Hindlimb muscle (tissue), 1 donor: ENCODE measurements at places on chromosomes 3 and 15. TPM values are rescaled to one million over a fixed set of nuclear protein-coding genes. Genes with fewer than 3 reads are reported as not detected.

Gene ARHGEF26
- 11.3 TPM for polyA plus RNA-seq

Gene RYR3
- polyA plus RNA-seq: 48.3 TPM

Gene ALDH1A3
- 10.9 TPM for polyA plus RNA-seq

Gene SERPINI2
- polyA plus RNA-seq: 0.36 TPM

Gene FBXO22
- polyA plus RNA-seq: 18.8 TPM

Gene DAZL
- polyA plus RNA-seq: not detected
